ENCODE measurements at places on chromosomes 4 and X.

- H3K27me3 ChIP-seq, result no peaks in the 10 kb centered on the region
- H3K4me1 ChIP-seq, result no peaks in the 10 kb centered on the region
These were observed 164.8 kb upstream of the VEGFC start for GRCh38 chr4:176957353-176958118.

DNA sequence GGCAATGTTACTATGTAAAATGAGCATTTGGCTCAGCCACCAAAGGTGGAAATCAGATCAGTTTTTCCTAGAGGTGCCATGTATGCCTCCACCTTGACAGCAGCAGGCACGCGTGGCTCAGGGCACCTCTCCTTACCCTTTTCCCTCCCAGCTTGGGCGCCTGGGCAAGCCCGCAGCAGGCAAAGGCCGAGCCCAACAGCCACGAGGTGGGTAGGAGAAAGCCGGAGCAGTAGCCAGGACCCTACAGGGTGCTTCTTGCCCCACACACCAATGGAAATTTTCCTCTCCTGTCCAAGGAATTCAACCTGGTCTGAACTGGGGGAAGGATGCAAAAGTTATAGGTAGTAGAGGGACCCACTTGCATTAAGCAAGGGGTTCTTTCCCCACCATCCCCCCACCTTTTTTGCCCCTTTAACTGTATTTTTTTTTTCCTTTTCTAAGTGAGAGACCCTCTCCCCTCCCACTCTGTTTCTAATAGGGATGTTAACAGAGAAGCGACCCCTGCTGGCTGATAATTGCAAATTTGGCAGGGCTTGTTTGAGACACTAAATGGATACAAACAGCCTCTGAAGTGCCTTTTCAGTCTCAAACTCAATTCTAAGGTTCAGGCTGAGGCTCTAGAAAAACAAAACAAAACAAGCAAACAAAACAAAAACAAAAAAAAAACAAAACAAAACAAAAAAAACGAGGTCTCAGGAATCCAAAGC is 895.1 kb downstream of the PCDH18 start:
- peak; percentile 44 for DNase-seq
- no peak overlapping the region for H3K4me3 ChIP-seq
- H3K36me3 ChIP-seq, result no peaks in the 10 kb centered on the region

DNA sequence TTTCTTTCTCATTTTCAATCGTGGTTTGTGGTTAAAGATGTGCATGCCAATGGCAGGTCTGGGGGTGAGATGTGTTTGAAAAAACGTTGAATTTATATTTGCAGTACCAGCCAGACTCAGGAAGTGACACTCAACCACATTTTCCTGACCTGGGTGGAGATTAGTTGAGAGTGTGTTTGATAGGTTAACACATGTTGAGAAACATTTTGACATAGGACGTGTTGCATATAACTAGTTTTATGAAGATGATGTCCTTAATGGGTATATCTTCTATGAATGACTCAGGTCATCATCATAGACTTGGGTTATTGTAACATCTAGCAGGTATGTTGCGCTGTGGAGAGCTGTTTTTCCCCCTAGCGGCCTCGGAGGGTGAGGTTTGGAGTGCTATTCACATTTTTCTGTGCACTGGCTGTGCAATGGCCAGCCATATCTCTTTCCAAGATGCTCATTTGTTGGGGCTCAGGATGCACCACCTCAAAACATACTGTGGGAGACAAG is 21.7 kb upstream of the CD38 start:
- no peak for DNase-seq
- H3K36me3 ChIP-seq, result no peaks in the 10 kb centered on the region
- H3K27ac ChIP-seq, result no peak overlapping the region

GRCh38 chr4:3715061-3715854 is 50.9 kb upstream of the ADRA2C start:
- no peaks in the 10 kb centered on the region for H3K36me3 ChIP-seq
- H3K27me3 ChIP-seq, result no peaks in the 10 kb centered on the region
- H3K4me1 ChIP-seq, result no peaks in the 10 kb centered on the region
- peak; percentile 41 for DNase-seq

GRCh38 chr4:76377481-76377901 is 43.5 kb downstream of the CCDC158 start:
- H3K27ac ChIP-seq, result no peak overlapping the region
- DNase-seq, result no peak
- H3K27me3 ChIP-seq, result no peaks in the 10 kb centered on the region
- H3K4me3 ChIP-seq, result no peak overlapping the region
- no peaks in the 10 kb centered on the region for H3K36me3 ChIP-seq

- no peaks in the 10 kb centered on the region for H3K27me3 ChIP-seq
- H3K4me3 ChIP-seq, result no peak overlapping the region
- no peak overlapping the region for H3K27ac ChIP-seq
- H3K36me3 ChIP-seq, result no peaks in the 10 kb centered on the region
- DNase-seq, result no peak
- H3K4me1 ChIP-seq, result no peaks in the 10 kb centered on the region
These were observed 177.7 kb upstream of the MID1 start for GRCh38 chrX:10798041-10798440.

GRCh38 chrX:41384051-41384705 is 50.2 kb downstream of the DDX3X start:
- peak; percentile 72 for DNase-seq
- no peak overlapping the region for H3K4me3 ChIP-seq
- H3K27ac ChIP-seq, result no peak overlapping the region
- H3K27me3 ChIP-seq, result no peaks in the 10 kb centered on the region
- H3K36me3 ChIP-seq, result no peaks in the 10 kb centered on the region

GRCh38 chr4:11183356-11183740 is 245.3 kb downstream of the HS3ST1 start:
- no peak overlapping the region for H3K4me3 ChIP-seq
- no peaks in the 10 kb centered on the region for H3K36me3 ChIP-seq
- no peaks in the 10 kb centered on the region for H3K4me1 ChIP-seq
- no peak for DNase-seq

- no peaks in the 10 kb centered on the region for H3K27me3 ChIP-seq
- H3K27ac ChIP-seq, result no peak overlapping the region
- no peak overlapping the region for H3K4me3 ChIP-seq
- H3K4me1 ChIP-seq, result peaks cover 34% of the 10 kb centered on the region
These were observed 13.0 kb downstream of the USP46 start for GRCh38 chr4:52646096-52646495.

DNA sequence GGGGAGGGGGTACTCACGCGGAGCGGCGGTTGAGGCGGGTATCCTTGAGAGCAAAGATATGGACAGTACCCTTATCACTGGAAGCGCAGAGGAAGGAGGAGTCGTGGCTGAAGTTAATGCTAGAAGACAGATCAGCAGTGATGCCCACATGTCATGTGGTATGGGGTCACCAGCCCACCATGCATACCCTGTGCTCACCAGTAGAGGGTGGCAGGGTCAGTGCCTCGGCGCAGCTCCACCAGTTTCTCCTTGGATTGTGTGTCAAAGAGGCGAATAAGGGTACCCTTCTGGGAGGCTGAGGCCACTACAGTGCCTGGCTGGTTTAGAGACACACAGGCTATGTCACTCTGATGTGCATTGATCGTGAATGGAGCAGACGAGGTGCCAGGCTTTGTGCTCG is 1.5 kb upstream of the PRAF2 start:
- H3K27me3 ChIP-seq, result no peaks in the 10 kb centered on the region
- H3K4me1 ChIP-seq, result peaks cover 4% of the 10 kb centered on the region

DNA sequence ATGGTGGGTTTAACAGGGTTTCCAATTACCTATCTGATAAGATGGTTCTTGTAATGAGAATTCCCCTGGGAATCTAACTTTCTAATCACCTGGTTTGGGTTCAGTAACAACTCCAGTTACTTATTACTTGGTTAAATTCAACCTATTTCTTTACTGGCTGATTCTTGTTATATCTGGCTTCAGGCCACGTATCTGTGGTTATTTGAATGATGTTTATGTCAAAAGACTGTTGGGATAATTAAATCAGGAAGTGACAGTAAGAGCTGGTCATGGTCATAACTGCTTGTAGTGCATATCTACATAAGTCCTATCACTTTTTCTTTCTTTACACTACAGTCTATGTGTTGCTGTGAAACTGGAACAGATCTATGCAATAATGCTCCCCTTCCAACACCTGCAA is 108.1 kb downstream of the MID1 start:
- no peak overlapping the region for H3K4me3 ChIP-seq
- H3K36me3 ChIP-seq, result no peaks in the 10 kb centered on the region
- no peaks in the 10 kb centered on the region for H3K27me3 ChIP-seq
- no peak overlapping the region for H3K27ac ChIP-seq
- no peak for DNase-seq

DNA sequence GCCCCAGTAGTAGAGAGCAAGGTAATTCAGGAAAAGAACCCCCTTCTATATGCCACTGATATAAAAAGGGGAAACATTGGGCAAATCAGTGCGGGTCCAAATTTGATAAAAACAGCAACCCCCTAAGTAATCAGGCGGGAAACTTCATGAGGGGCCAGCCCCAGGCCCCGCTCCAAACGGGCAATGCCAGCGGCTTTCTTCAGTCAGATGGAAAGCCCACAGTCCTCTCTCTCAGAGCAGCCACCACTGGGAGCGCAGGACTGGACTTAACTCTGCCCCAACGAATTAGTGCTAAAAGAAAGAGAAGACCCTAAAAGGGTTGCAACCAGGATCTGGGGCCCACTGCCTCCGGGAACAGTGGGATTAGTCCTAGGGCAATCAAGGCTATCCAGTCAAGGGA is 9.9 kb downstream of the MAGEA11 start:
- no peaks in the 10 kb centered on the region for H3K36me3 ChIP-seq
- H3K27ac ChIP-seq, result no peak overlapping the region
- no peak overlapping the region for H3K4me3 ChIP-seq

DNA sequence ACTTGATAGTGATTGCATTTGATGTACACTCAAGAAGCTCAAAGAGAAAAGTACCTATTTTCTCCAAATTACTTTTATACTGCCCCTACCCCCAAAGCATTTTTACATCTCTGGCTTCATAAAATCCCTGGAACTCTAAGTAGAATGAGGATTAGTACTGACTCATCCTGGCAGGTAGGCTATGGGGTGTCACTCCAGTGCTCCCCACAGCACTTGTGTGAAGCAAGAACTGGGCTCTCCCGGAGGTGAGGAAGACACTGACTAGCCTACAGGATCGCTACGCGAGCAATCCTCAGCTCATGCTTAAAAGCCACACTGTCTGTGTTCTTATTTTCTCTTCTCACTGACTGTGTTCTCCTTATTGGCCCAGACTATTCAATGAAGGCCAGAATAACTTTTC is 90.4 kb upstream of the NDP start:
- no peaks in the 10 kb centered on the region for H3K4me1 ChIP-seq
- no peak overlapping the region for H3K4me3 ChIP-seq
- H3K36me3 ChIP-seq, result no peaks in the 10 kb centered on the region

- H3K4me3 ChIP-seq, result no peak overlapping the region
- no peak for DNase-seq
- no peaks in the 10 kb centered on the region for H3K36me3 ChIP-seq
- no peaks in the 10 kb centered on the region for H3K27me3 ChIP-seq
- no peak overlapping the region for H3K27ac ChIP-seq
These were observed 46.9 kb upstream of the PHKA2 start for GRCh38 chrX:19030805-19031204.

DNA sequence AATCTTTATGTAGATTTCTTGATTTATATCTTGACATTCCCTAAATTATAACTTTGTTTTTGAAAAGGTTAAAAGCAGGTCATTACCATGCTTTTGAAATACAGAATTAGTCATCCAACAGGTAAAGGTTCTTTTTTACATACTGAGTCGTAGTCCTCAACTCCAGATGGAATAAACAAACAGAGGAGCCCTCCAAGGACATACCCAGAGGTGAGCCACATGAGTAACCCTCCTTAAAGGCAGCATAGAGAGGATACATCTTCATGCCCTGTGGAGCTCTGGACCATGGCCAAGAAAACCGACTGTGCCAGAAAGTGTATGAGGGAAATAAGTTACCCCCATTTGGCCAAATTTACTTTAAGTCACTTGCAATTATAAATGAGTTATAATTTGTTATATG is 95.3 kb upstream of the MCF2 start:
- H3K4me1 ChIP-seq, result no peaks in the 10 kb centered on the region
- H3K36me3 ChIP-seq, result no peaks in the 10 kb centered on the region
- no peak overlapping the region for H3K4me3 ChIP-seq
- DNase-seq, result no peak

DNA sequence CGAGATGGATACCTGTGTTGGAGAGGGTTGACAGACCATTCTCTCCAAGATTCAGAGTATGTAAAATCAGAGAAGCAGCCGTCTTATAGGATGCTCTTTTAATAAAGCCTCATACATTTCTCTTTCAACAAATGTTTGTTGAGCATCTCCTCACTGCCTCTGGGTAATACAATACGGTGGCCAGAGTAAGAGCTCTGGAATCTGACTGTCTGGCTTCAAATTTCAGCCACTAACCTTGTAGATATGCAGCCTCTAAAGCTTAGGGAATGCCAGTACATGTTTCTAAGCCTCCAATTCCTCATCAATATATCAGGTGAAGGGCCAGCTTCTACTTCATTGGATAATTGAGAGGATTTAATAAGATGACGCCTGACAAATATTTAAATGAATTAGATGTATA is 61.3 kb downstream of the CLNK start:
- H3K36me3 ChIP-seq, result no peaks in the 10 kb centered on the region
- H3K4me3 ChIP-seq, result no peak overlapping the region
- no peaks in the 10 kb centered on the region for H3K4me1 ChIP-seq
- no peak for DNase-seq
- H3K27ac ChIP-seq, result no peak overlapping the region

- H3K36me3 ChIP-seq, result no peaks in the 10 kb centered on the region
- H3K4me1 ChIP-seq, result no peaks in the 10 kb centered on the region
- H3K27ac ChIP-seq, result no peak overlapping the region
- DNase-seq, result no peak
These were observed 78.5 kb upstream of the SPANXC start for GRCh38 chrX:141320801-141321200.

GRCh38 chr4:20832826-20833225 is 132.6 kb downstream of the PACRGL start:
- no peaks in the 10 kb centered on the region for H3K4me1 ChIP-seq
- no peak overlapping the region for H3K4me3 ChIP-seq
- no peaks in the 10 kb centered on the region for H3K27me3 ChIP-seq
- DNase-seq, result no peak

DNA sequence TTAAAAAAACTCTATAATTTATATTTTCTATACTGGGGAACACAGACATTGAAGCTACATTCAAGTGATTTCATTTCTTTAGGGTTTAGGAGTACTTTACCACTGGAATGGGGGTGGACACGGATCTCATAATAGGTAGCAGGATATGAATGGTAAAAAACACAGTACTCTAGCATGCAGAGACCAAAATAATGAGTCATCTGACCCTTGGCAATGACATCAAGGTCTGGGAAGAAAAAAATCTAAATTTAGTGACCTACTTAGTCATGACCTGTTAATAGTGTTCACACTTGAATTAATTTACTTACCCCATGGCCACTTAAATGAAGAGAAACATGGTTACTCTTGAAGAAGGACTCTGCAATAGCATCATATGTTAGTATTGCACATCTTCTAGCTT is 187.9 kb downstream of the EPHA5 start:
- no peak overlapping the region for H3K27ac ChIP-seq
- no peaks in the 10 kb centered on the region for H3K27me3 ChIP-seq
- H3K4me3 ChIP-seq, result no peak overlapping the region
- no peak for DNase-seq

GRCh38 chr4:141534985-141535384 is 101.4 kb upstream of the IL15 start:
- H3K4me1 ChIP-seq, result no peaks in the 10 kb centered on the region
- no peaks in the 10 kb centered on the region for H3K27me3 ChIP-seq
- no peak for DNase-seq
- no peaks in the 10 kb centered on the region for H3K36me3 ChIP-seq

Data from psoas muscle (tissue), 8 donors.